AG09309 (cell line): ENCODE measurements at places on chromosomes 5 and 9.

DNA sequence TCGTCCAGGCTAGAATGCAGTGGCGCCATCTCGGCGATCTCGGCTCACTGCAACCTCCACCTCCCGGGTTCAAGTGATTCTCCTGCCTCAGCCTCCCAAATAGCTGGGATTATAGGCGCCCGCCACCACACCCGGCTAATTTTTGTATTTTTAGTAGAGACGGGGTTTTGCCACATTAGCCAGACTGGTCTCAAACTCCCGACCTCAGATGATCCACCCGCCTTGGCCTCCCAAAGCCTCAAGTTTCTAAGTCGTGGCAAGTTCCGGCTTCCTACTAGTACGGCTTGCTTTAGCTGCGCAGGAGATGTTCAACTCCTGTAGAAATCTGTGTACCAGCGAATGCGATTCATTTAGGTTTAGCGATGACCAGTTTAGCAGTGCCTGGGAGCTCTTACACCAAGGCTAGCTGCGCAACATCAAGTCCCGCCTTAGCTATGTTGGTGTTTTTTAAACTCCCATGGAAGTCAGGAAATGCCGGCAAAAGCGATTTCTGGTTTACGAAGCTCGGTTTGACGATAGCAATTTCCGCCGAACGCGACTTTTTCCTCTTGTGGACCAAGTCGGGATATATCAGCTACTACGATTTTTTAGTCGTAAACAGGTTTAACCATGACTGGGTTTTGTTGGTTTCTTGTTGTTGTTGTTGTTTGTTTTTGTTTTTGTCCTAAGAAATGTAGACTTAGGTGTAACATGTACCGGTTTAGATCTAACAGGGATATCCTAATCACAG, 46.4 kb downstream of the ANXA2R start:
- DNase-seq = no peak

- DNase-seq = no peak
These were observed 93.9 kb upstream of the CTSV start for GRCh38 chr9:97132865-97133264.

DNA sequence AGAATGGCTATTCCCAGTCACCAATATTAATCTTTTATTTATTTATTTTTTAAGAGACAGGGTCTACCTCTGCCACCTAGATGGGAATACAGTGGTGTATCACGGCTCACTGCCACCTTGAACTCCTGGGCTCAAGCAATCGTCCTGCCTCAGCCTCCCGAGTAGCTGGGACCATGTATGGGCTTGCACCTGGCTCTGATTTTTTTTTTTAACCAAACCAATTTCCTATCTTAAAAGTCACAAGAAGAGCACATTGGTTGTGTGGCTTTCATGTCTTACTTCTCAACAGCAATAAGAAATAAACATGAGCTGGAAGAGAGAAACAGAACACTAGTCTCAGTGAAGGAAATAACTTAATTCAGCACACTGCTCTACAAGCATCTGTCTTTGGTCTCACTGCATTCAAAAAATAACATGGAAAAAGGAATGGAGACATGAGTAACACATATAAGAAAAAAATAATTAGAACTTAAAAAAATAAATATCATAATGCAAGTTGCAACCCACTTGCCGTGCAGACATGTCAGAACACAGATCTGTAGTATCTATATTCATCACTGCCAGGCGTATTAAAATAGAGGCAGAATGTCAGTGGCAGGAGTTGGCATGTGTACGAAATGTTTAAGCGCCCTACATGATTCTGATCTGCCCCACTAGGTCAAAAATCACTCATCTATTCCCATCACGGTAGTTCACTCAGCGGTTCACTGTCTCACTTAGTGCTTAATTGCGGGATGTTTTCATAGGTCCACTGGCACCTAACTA, 66.4 kb downstream of the EFNA5 start:
- DNase-seq = no peak

DNA sequence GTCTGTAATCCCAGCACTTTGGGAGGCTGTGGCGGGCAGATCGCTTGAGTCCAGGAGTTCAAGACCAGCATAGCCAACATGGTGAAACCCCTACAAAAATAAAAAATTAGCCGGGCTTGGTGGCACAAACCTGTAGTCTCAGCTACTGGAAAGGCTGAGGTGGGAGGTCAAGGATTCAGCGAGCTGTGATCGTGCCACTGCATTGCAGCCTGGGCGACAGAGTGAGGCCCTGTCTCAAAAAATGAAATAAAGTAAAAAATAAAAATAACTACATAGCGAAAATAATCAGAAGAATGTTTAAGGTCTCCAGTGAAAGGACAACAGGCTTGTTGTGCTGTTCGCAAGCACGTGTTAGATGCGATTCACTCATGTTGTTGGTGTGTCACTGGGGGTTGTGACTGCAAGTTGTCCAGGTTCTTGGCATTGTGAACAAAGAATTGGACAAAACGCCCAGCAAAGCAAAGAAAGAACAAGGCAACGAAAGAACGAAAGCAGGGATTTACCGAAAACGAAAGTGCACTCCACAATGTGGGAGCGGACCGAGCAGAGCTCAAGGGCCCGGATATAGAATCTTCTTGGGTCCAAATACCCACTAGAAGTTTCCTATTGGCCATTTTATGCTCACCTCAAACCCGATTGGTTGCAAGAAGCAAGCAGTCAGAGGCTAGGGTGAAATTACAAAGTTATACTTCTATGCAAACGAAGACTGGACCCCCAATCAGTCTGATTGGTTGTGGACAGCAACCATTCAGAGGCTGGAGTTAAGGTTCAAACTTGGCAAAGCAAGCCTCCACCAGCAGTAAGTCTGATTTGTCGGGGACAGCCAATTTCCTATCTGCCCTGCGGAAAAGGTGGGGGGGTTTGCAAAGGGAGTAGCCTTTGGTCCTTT, 844 bp upstream of the MCCC2 start:
- no peak for DNase-seq

GRCh38 chr5:172379481-172379880, 74.8 kb downstream of the SH3PXD2B start:
- no peak for DNase-seq

DNA sequence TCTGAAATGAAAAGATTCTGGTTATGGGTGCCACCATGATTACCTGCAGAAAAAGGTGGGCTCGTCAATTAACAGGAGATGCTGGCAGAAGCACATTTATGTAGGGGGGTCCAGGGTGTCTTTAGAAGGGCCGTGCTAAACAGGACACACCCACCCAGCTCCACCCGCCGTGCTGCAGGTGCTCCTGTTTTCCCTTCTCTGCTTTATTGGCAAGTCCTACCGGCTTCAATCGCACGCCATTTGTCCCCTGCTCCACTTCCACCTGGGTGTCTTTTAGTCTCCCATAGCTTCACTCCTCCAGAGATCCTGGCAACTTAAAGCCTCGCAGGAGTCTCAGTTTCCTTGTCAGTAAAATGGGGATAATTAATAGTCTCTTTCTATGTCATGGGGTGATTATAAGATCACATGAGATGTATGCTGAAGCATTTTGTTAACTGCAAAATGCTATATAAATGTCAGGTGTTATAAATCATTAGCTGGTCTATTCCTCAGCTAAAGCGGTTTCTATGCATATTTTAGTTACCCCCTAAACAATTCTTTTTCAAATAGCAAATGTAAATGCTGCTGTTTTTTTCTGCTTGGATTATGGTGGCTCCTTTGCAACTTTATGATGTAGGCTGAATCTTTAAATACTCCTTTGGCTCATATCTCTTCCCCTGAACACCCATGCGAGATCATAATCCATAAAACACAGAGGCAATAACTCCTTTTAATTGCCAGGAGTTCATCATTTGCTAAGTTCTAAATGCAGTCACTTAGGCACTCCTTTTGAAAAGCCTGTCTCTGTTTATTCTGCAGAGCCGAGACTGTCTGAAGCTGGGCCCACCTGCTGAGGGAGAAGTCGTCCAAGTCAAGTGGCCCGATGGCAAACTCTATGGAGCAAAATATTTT, 406.9 kb downstream of the KDM4C start:
- DNase-seq = no peak

DNA sequence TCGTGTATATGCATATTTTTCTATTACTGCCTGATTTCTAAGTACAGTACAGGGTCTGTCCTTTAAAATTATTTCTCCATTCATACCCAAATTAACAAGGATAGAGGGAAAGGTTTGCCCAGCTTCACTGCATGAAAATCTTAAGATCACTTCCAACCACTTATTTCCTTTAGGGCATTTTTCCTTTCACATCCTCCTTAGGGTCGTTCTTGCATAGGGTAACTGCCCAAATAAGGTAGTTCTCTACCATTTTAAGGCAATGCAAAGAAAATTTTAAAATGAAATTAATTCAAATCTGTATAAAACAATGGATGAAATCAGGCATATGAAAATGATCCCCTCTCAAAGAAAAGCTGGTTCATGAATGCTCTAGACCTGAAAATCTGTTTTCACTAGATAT, 4.1 kb upstream of the CDC20B start:
- no peak for DNase-seq

- no peak for DNase-seq
These were observed 305.8 kb downstream of the TRIM32 start for GRCh38 chr9:116992865-116993264.

- DNase-seq = no peak
These were observed 19.1 kb downstream of the EEIG1 start for GRCh38 chr9:127961613-127962155.

DNA sequence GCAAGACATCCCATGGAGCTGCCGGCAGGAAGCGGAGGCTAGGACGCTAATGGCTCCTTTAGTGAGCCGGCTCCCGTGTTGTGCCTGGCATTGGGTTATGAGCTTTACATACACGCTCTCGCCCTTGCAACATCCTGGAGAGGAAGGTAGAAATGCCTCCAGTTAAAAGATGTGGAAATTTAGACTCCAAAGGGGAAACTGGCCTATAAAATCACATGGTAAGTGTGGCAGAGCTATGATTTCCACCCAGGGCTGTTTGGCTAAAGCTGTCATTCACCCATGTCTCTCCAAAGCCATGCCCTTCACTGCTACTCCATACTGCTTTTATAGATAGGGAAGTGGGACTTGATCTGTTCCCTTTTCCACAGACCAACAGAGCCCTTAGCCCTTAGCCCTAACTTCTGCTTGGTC, 5.2 kb downstream of the GM2A start:
- no peak for DNase-seq
